ENCODE measurements at places on chromosomes 6 and 20.

GRCh38 chr20:53872081-53872541, 198.3 kb downstream of the BCAS1 start:
- no peak for DNase-seq

GRCh38 chr20:62910217-62910766, 16.0 kb downstream of the DIDO1 start:
- no peak for DNase-seq

DNA sequence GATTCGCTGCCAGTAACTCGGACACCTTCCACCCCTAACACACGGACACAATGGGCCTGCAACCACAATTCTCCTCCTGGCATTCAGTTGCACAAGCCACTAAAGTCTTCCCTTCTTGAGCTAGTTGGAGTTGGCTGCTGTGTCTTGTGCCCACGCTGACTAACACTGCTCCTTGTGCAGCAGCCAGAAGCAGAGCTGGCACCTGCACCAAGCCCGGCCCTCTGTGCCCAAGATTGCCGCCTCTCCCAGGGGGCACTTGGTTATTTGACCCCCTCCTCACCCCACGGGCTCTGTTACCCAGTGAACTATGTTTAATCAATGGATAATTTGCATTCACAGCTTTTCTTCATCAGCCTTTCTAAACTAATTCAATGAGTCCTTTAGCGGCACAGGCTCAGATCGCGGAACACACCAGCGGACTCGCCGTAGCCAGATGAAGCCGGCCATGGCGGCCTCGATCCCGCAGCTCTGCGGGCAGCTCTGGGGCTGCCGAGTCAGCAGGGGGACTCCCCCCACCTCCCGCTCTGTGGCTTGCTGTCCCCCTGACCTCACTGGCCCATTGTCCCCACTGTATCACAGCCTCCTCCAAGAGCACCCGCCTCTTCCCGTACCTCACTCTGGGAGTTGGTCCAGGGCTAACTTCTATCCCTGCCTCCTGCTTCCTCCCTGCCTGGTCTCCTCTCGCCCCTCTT, 94.8 kb upstream of the AFDN start:
- no peak for DNase-seq

DNA sequence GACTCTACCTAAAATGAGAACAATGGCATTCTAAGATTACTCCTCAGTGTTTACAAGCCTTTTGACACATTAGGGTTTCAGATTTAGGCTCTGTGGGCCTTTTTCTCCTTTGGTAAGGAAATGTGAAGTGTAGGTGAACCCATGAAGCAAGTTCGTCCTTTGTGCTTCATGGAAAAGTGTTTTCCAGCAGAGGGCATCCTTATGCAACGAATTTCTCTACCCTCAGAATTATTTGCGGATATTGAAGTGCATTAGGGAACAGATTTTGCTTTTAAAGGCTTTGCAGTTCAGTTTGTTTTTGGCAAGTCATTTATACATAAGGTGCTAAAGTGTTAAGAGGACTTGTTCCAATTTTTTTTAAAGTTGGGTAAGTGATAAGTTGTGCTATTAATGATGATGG, 55.7 kb upstream of the FERMT1 start:
- DNase-seq, result no peak

- peak; percentile 35 for DNase-seq
Observed at GRCh38 chr20:13105864-13106457, 97.2 kb downstream of the SPTLC3 start.

DNA sequence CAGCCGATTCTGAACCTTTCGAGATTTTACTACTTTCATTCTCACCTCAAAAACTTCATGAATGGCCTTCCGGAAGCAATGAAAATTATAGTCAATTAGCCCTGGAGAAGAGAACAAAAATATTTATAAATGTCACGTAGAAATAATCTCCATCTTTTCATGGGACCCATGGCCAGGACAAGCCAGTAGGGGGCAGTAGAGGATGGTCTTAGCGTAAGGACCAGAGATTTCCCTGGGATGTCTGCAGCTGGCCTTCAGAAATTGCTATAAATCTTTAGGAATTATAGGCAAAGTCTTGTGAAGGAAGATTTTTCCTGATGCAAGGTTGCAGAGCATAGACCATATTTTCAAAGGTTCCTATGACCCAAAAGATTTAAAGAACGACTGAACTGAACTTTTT, 15.6 kb upstream of the UBE2J1 start:
- DNase-seq, result peak; percentile 67

- no peak for DNase-seq
Observed at GRCh38 chr20:34315236-34315635, 12.1 kb upstream of the AHCY start.

- DNase-seq, result no peak
Observed at GRCh38 chr20:43160941-43161340, 28.8 kb downstream of the PTPRT start.

- no peak for DNase-seq
Observed at GRCh38 chr6:168274037-168274952, 45.3 kb downstream of the DACT2 start.

- peak; percentile 74 for DNase-seq
Observed at GRCh38 chr20:64077094-64077493, 2.2 kb downstream of the RGS19 start.

DNA sequence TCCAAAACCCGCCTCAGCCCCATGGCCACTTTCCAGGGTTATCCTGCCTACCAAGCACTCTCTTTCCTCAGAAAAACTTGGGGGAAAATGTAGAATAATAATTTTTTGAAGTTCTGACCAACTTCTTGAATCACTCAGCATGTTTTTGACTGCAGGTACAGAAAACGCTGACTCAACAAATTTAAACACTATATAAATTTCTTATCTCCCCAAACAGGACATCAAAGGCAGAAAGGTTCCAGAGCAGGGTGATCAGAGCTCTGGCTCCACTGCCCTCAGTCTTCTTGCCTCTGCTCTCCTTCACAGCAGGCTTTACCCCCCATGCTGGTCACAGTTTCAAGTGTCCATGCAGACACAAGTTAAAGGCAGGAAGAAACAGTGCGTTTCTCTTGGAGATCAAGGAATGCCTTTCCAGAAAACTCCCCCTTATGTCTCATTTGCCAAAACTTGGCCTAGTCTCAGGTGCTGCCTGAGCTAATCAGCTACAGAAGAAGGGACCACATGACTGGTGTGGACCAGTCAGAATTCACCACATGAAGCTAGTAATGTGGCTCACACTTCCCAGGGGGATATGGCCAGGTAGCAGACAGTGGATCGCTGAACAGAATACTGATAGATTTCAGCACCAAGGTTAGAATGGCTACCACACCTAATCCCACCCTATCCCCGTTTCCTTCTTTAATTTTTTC, 24.4 kb upstream of the SLC17A3 start:
- no peak for DNase-seq

- DNase-seq, result no peak
Observed at GRCh38 chr6:5529733-5530132, 268.4 kb downstream of the FARS2 start.

GRCh38 chr20:52809003-52809402, 163.2 kb upstream of the TSHZ2 start:
- DNase-seq, result no peak

- DNase-seq, result no peak
Observed at GRCh38 chr20:14333721-14334120, 3.7 kb downstream of the FLRT3 start.

GRCh38 chr20:48287021-48287494, 501.8 kb upstream of the SULF2 start:
- DNase-seq, result no peak

DNA sequence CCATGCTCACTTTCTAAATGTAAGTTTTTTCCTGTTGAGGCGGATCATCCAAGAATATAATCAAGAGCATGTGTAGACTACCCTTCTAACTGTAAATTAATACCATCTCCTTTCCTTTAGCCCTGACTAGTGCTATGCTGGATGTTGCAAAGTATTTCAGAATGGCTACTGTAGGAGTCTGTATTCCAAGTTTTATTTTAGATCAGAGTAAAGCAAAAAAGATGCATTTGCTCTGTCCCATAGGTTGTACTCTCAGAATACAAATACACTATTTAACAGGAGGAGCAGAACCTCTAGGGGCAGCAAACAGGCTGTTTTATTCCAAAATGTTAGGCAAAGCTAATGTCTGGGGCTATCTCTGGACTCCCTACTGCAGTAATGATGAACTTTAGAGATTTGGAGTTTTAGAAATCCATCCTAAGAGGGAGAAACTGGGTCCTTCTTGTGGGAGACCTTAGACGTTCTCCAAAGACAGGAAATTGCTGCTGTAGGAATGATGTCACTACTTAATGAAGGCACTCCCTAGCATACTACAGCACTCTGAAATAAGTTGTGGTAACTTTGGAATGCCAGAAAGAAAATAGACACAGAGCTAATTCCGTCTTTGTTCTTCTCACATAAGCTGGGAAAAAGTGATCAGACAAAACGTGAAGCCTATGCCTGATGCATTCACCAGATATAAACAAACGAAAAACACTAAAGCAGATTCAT, 392.4 kb upstream of the HS3ST5 start:
- DNase-seq, result no peak

GRCh38 chr6:35804996-35805736, at the start of gene LHFPL5:
Gene LHFPL5, plus strand, starts transcription at chr6:35805352. Its CDS starts 319 bp downstream, at chr6:35805671.
- peak; percentile 24 for DNase-seq

DNA sequence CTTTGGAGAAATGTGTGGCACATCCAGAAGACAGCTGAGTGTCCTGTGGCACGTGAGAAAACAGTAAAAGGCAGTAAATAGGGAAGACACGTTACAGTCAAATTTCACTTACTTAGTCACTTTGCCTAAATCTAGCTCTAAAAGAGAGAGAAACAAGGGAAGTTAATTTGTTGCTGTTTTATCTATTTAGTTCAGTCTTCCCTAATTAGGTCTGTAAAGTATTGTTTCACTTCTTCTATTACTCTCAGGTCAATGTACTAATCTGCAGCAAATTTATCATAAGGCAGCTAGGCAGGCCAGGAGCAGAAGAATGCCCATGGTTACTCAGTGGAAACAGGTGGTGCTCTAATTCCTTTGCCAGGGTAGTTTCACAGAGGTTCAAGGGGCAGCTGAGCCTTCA, 124.3 kb upstream of the CNR1 start:
- peak; percentile 18 for DNase-seq

DNA sequence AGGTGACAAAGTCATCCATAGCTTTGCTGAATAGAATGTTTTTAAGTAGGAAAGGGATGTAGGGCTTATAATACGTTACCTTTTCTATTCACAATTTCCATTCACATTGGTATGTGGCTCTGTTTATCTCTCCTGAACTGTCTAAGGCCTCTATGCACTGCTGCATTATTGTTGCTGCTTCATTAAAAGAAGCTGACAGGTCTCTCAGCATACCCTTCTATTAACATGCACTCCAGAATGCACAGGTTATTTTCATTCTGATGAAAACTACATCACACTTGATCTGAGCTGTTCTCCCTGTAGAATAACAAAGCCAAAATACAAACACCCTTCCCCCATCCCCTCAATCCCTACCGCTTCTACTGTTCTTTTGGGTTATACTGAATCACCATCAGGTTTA, 399.3 kb downstream of the TBC1D32 start:
- DNase-seq, result no peak

DNA sequence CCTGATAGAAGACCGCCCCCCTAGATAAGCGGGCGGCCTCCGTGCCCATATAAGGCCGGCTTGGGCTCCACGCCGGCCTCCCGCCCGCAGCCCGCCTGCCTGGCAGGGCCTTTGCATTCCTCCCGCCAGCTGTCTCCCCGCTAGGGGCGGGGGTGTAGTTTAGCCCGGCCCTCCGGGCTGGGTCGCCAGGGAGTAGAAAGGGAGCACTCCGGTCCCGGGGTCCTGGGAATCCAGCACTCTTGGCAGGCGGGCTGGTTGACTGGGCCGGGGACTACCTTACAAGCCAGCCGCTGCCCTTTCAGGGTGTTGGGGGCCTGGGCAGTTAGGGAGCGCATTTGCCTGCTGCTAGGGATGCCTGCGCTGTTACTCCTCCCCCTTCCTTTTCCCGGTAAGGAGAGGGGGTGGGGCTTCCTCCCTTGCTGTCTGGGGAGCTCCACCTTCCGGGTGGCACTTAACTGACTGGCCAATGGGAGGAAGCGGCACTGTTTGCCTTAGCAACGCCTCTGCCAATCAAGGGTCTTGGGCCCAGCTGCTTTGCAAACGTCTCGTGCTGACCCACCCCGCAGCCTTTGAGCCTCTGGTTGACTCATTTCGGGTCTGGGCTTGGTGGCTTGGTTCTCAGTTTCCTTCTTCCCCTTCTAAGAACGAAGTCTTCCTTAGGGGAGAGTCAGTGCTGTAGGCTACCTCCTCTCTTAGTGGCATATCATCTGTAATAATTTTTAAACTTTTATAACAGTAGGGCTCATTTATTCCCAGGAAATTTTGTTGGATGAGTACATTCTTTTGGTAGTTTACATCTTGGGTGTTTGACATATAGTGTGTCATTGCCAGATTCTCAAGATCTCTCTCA, 3.4 kb downstream of the SRF start:
- DNase-seq, result peak; percentile 99
